ENCODE measurements at places on chromosomes 5 and 9.

- no peak for DNase-seq
Observed at GRCh38 chr9:138022121-138022741, 144.6 kb downstream of the CACNA1B start.

DNA sequence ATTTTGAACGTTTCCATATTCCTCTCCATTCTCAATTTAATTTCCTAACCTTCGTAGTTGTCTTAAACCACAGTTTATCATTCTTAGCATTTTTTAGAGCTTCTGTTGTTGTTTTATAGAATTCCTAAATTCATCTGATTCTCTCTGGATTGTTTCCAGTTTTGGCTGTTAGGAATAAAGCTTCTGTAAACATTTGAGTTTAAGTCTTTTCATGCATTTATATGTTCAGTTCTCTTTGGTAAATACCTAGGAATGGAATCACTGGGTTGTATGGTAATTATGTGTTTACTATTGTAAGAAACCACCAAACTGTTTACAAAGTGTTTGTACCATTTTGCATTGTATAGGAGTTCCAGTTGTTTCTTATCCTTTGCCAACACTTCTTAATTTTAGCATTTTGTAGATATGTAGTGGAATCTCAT, 29.7 kb downstream of the GPR21 start:
- no peak for DNase-seq

- no peak for DNase-seq
Observed at GRCh38 chr5:103862398-103862797, 299.8 kb upstream of the NUDT12 start.

GRCh38 chr5:132828846-132829494, 1.5 kb downstream of the SHROOM1 start:
- DNase-seq: no peak

DNA sequence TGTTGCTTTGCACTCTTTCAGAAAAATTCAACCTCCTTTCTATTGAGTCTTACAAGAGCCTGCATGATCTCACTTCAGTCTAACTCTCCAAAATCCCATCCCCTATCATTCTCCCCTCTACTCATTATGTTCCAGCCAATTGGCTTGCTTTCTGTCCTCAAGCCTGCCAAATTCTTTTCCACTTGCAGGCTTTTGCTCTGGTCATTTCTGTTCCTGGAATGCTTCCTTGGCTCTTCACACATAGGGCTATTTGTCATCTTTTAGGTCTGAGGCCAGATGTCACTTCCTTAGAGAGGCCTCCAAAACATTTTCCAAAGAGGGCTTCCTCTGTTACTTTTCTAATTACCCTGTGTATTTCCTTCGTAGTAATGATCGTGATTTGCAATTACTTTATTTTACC, 11.8 kb upstream of the CHD1 start:
- no peak for DNase-seq

DNA sequence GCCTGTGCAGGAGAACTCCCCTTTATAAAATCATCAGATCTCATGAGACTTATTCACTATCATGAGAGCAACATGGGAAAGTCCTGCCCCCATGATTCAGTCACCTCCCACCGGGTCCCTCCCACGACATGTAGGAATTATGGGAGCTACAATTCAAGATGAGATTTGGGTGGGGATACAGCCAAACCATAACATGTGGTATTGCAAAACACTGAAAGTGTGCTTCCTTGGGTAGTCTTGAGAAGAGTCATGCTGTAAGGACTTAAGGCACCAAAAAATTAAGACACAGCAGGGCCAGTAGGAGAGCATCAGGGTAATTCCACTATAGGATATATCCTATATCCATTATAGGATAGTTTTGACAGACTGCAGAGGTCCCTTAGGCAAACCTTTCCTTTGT, 29.4 kb upstream of the GDNF start:
- no peak for DNase-seq

- DNase-seq: no peak
Observed at GRCh38 chr5:101915554-101915953, 380.5 kb downstream of the SLCO4C1 start.

DNA sequence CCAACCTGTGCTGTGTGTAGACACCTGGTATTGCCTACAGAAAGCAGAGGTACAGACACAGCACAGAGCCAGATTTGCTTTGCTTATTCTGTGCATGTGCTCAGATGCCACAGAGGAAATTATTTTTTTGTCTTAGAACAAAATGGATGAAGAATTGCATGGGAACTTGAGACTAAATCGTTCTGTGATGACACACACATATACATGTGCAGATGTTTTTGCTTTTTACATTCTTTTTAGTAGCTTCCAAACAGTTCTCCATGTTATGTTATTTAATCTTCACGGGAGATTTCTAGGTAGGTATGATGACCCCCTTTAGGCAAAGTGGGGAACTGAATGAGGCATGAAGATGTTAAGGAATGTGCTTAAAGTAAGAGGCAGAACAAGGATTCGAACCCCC, 221.5 kb upstream of the PANK3 start:
- DNase-seq: no peak

DNA sequence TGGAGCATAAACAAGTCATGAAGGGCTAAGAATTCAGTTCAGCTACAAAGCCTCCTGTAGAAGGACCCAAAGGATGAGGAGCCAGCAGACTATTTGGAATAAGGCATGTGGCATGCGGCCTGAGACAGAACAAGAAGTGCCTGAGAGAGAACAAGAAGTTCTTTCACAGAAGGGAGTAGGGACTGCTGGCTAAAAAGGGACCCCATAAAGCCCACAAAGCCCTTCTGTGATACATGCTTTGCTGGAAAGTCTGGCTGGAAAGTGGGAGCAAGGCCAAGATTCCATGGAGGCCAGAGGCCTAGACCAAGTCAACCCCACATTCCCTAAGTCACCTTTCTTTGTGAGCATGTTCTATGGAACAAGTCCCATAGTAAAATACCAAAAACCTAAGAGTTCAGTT, 35.9 kb upstream of the UBAP2 start:
- DNase-seq: no peak

DNA sequence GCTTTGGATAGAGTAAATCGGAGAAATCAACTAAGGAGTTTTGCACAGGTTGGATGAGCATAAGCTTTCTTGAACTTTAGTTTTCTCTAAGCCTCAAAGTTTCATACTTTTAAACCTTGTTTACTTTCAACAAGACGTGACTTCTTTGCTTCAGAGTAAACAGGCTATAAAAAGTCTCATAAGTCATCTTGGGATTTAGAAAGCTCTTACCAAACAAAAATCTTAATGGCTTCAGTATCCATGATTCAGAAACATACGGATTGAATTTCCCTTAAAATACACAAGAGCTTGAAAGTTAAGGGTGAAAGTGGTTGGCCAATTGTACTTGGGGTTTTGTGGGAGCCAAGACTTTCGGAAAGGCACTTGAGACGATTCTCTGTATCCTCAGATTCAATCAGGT, 270.9 kb upstream of the ANKH start:
- DNase-seq: no peak

- DNase-seq: no peak
Observed at GRCh38 chr5:157518963-157519362, 56.6 kb downstream of the ADAM19 start.

DNA sequence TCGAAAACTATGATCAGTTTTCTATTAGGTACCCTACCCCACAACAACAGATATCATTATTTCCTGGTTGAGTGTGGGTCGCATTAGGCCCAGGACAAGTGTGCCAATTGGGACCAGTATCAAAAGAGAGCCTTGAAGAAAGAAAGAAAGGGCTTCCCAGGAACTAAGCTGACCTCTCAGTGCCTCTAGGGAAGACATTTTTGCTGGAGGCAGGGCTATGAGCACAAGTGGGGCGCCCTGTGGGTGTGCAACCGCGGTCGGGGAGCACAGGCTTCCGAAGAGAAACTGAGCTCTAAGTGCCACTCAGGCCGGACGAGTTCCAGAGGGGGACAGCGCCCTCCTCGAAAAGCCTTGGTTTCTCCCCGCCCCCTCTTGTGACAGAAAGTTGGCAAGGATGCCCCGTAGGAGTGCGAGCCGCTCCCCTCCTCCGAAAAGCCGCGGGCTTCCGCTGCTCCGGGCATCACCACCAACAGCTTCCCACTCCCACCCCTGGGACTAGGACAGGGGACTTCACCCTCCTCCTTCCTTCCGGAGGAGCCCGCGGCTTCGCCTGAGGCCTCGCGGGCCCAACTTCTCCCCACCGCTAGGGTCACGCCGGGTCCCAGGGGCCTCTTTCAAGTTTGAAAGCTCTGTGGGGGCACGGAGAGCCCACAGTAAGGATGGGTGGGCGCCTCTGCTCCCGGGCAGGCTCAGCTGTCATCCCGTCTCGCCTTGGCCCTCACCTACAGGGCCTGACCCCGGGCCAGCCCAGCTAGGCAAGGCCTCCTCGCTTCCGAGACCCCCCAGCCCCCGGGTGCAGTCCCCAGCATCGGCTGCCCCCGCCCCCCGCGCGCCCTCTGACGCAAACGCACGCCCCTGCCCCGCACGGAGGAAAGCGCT, 2.0 kb downstream of the NR2F1-AS1 start:
- no peak for DNase-seq

DNA sequence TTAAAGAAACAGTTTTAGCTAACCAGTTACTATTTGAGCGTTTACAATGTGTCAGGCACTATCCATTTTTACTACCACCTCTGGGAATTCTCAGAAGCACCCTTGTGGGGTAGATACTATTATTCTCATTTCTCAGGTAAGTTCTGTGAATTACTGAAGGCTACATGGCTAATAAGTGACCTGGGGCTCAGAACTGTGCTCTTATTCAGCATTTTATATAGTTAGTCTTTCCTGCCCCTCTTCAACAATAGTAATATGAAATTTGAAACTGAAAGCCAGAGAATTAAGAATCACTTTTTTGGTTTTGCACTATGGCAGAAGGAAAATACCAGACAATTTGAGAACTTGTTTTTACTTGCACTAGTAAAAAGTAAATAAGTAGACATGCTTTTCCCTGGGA, 11.8 kb downstream of the ELL2 start:
- no peak for DNase-seq

DNA sequence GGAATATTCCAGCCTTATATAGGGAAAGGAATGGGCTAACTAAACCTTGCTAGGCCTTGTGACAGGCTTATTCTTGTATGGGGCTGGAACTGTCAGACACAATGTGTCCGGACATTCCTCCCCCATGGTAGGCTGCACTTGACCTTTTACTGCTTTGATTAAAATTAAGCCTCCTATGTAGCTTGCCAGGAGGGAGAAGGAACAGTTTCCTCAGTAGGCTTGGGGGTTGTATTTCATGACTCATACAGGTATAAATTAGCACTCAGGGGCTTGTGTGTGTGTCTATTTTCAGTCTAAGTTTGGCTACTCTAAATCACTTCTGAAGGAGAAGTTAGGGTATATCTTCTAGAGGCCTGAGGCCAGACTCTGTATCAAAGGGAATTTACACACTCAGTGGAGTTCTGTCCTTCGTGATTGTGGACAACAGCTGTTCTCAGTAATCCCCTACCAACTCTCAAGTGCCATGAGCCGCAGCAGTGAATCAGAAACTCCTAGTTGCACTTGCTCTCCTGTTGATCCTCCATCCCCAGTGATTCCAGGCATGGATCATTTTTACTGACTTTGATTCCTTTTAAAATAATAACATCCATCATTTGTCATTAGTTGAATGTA, 16.4 kb downstream of the ADAMTS16 start:
- no peak for DNase-seq

DNA sequence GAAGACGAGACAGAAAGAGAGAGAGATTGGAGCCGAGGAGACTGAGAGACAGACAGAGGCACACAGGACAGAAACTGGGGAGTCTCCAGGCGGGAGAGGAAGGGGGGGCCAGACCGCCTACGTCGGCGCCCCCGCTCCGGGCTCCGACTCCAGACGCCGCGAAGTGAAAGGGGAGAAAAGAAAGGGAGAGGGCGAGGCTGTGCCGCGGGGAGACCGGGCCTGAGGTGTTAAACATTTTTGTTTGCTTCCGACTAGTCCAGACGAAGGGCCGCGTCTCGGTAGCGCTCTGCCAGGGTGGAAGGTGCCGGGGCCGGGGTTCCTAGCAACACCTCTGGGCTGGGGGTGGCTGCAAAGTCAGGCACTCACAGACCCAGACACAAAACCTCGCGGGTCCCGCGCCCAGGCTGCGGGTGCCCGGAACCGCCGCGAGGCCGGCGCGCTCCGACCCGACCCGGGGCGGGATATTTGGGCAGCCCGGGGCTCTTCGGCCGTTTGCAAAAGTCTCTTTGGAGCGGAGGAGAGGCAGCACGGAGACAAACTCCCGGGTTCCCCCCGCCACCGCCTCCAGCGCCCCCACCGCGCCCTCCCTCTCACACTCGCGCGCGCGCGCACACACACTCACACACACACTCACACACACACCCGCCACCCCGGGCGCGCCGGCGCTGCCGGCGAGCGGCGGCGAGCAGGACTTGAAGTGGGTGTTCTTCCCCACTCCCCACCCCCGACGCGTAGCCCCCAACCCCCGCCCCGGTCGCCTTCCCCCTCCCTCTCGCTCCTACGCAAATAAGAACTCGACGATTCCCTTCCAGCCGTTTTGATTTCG, 626 bp upstream of the FST start:
- no peak for DNase-seq

DNA sequence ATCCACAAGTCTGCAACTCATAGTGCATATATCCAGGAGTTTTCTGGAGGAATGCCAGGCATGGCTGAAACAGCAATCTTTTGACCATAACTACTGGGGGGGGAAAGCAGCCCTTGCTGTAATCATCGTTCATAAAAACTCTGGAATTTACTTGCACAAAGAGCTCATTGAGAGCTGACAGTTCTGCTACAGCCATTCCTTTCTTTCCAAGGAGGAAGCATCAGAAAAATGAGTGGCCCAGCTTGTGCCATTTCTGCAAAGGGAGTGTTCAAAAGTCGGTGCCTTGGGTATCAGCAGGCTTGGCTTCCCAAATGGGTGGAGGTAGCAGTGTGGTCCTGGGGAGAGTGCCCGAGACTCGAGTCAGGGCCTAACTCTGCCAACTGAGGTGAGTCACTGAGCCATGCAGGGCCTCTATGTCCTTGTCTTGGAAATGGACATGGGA, 101.5 kb downstream of the GCNT1 start:
- no peak for DNase-seq

DNA sequence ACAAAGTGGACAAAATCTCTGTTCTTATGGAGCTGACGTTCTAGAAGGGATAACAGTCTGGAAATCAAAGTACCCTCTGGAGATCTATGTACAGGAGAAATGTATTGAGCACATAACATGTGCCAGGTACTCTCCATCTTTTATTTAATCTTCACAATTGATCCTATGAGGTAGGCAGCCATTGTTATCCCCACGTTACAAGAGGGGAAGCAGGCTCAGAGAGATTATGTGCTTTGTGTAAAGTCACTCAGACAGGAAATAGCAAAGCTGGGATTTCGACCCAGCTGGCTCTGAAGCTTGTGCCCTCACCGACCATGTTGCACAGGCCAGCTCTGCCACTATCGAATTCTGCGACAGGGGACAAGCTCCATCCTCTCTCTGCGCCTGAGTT, 21.5 kb downstream of the PDGFRB start:
- no peak for DNase-seq

GRCh38 chr5:43608406-43608805, 5.4 kb downstream of the NNT start:
- no peak for DNase-seq

DNA sequence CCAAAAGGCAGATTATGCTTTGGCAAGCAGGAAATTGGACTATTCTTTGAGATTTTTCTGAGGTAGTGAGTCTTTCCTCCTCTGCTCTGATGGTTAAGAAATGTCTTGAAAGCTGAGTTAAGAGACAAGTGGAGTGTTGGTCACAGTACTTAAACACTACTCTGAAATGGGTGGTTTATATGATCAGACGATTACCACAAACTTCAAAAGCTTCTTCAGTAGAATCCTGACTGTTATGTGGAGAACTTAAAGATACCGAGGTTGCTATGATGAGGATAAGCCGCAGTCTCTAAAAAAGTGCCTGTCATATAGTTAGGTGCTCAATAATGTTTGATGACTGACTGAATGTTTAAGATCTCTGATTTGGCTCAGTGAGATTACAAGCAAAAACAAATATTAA, 24.3 kb downstream of the GCNT4 start:
- DNase-seq: no peak
